ENCODE measurements at places on chromosomes 4 and X. TPM values are rescaled to one million over a fixed set of nuclear protein-coding genes. Genes with fewer than 3 reads are reported as not detected.

The RBM46 gene
- 0.15 TPM for total RNA-seq

The SPIN2A gene
- 0.99 TPM for total RNA-seq

The GPRASP3 gene
- 8.7 TPM for total RNA-seq

The TSPAN5 gene
- total RNA-seq: 109 TPM

The ARL9 gene
- total RNA-seq: 0.17 TPM

The GAGE13 gene
- not detected for total RNA-seq

The TMPRSS11D gene
- under 0.01 TPM for total RNA-seq

The GATA1 gene
- total RNA-seq: not detected

The SATL1 gene
- total RNA-seq: not detected

The STAP1 gene
- total RNA-seq: not detected

The SHOX gene
- not detected for total RNA-seq

The DYNLT3 gene
- total RNA-seq: 58.1 TPM

The MUC7 gene
- total RNA-seq: not detected

The SRPX gene
- total RNA-seq: 291 TPM

The CFAP97 gene
- total RNA-seq: 35.2 TPM

The PITX2 gene
- total RNA-seq: 0.99 TPM

The LUZP4 gene
- not detected for total RNA-seq

The CRMP1 gene
- not detected for total RNA-seq

The PSAPL1 gene
- not detected for total RNA-seq

The MCF2 gene
- total RNA-seq: 0.15 TPM

The DRD5 gene
- not detected for total RNA-seq

The TCEAL6 gene
- not detected for total RNA-seq

The MBNL3 gene
- 3.0 TPM for total RNA-seq

The GDPD2 gene
- not detected for total RNA-seq

The RTL9 gene
- total RNA-seq: 0.17 TPM

The CNKSR2 gene
- 0.66 TPM for total RNA-seq

The CT45A2 gene
- not detected for total RNA-seq

The RAI2 gene
- 2.2 TPM for total RNA-seq

The ZMAT1 gene
- 0.17 TPM for total RNA-seq

The FGF5 gene
- total RNA-seq: 24.7 TPM

The SOWAHD gene
- 0.17 TPM for total RNA-seq

The CD38 gene
- 0.33 TPM for total RNA-seq

The QRFPR gene
- total RNA-seq: not detected

The BEX2 gene
- total RNA-seq: 0.73 TPM

The PLK4 gene
- 0.66 TPM for total RNA-seq
